ENCODE measurements at places on chromosomes 1 and 21.

DNA sequence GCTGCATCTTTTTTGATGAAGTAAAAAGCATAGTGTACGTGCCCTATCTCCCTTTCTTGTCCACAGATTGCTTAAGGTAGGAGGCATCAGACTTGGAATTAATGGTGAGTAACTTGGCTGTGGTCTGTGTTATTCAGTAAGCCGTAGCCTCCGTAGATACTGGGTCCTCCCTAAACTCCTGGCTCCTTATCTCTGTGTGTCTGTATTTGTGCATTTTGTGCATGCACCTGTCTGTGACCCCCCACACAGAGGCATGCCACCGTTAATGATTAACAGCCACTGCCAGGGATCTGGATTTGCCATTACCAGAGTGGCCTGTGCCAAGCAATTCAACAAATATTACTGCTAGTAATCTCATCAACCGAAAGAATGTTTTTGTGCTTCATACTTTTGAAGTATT lies 31.9 kb downstream of the MAP3K21 start:
- peak; percentile 98 for DNase-seq

- peak; percentile 45 for DNase-seq
These were observed 45.4 kb upstream of the USP1 start for GRCh38 chr1:62391369-62391971.

GRCh38 chr1:158901623-158902022 lies 29.7 kb upstream of the PYHIN1 start:
- DNase-seq: no peak

GRCh38 chr21:42367367-42368165 lies 1.2 kb upstream of the TFF1 start:
- DNase-seq: no peak

- DNase-seq: no peak
These were observed 704 bp downstream of the WDR4 start for GRCh38 chr21:42878678-42878992.

GRCh38 chr1:35675773-35676172 lies 34.4 kb upstream of the PSMB2 start:
- DNase-seq: peak; percentile 66

GRCh38 chr1:22861764-22862440 lies 110.8 kb downstream of the LACTBL1 start:
- peak; percentile 46 for DNase-seq

DNA sequence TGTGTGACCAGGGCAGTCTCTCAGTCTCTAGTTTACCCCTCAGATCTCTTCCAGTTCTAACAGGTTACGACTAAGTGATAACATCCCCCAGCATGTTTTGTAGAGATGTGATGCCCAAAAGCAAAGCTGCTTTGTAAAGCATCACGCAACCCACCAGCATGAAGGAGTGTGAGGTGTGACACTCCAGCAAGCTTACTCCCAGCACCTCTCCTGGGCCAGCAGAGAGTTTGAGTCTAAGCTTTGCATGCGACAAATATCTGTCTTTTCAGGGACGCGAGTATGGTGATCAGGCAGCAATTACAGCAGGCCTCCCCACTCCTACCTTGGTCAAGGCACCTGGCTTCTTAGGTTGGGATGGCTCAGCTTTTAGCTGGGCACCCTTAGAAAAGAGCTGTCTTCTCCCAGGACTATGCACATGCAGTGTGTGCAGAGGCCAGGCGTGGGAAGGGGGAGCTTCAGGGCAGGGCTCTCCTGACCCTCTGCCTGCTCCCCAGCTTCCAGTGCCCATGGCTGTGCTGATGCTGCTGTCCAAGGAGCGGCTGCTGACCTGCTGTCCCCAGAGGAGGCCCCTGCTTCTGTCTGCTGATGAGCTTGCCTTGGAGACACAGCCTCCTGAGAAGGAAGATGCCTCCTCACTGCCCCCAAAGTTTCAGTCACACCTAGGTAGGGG lies 48.2 kb downstream of the ELK4 start:
- no peak for DNase-seq

GRCh38 chr1:37153116-37154100 lies 119.1 kb upstream of the GRIK3 start:
- no peak for DNase-seq

DNA sequence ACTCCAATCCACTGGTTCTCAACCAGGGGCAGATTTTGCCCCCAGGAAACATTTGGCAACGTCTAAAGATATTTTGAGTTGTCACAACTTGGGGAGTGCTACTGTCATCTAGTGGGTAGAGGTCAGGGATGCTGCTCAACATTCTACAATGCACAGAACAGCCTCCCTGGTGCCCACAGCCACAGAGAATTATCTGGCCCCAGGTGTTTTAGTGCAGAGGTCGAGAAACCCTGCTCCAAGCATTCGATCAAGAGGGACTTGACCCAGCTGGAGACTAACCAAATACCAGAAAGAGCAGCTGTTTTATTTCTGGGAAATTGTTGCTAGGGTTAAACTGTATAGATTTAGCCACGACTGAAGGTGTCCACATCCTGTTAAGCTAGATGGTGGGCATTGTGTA lies 19.2 kb downstream of the CD247 start:
- no peak for DNase-seq

DNA sequence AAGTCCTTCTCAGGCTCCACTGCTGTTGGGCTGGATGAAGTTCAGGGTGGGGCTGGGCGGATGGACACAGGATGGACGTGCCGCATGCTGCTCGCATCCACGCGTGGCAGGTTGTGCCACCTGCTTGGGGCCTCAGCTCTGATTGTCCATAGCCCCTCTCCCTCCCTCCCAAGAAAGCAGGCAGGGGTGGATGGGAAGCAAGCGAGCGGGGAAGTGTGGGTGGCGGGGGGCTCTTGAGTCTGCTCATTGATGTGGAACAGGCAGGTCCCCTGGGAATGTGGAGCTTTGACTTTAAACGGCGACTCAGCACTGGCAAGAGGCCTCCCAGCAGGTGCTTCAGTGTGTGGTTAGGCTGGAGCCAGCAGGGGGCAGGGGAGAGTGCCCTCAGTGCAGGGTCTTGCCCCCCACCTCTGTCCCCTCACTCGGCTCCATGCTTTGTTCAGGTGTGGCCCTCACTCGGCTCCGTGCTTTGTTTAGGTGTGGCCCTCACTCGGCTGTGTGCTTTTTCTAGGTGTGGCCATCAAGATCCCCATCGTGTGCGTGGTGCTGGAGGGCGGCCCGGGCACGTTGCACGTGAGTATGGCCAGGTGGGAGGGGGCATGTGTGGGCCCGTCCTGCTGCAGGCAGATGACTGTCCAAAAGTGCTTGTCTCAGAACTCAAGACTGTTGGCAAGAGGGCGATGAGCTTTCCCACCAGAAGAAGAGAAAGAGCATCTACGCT lies 23.9 kb downstream of the TRPM2 start:
- no peak for DNase-seq

- no peak for DNase-seq
These were observed 42.0 kb downstream of the ACOT7 start for GRCh38 chr1:6351480-6352137.

- DNase-seq: no peak
These were observed 45.9 kb upstream of the CRB1 start for GRCh38 chr1:197222025-197222685.

GRCh38 chr1:1356796-1357401 lies 1.5 kb downstream of the MXRA8 start:
- DNase-seq: no peak

DNA sequence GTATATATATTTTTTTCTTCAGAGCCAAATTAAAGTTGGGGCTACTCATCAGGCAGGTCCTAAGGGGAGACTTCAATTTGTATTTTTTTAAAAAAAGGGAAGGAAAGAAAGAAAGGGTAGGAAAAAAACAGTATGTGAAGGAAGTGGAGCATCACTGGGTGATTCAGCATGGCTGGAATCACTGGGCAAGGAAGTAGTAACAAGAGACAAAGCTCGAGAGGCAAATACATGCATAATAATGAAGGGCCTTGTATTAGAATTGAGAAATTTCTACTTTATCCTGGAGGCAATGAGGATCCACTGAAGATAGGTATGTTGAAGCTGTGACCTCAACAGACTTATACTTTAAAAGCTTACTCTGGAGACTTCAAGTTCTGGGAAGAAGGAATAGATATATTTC lies 184.4 kb downstream of the COQ8A start:
- no peak for DNase-seq

All from ACHN (cell line).